LHCN-M2 (cell line): ENCODE measurements at places on chromosomes 11 and 22.

DNA sequence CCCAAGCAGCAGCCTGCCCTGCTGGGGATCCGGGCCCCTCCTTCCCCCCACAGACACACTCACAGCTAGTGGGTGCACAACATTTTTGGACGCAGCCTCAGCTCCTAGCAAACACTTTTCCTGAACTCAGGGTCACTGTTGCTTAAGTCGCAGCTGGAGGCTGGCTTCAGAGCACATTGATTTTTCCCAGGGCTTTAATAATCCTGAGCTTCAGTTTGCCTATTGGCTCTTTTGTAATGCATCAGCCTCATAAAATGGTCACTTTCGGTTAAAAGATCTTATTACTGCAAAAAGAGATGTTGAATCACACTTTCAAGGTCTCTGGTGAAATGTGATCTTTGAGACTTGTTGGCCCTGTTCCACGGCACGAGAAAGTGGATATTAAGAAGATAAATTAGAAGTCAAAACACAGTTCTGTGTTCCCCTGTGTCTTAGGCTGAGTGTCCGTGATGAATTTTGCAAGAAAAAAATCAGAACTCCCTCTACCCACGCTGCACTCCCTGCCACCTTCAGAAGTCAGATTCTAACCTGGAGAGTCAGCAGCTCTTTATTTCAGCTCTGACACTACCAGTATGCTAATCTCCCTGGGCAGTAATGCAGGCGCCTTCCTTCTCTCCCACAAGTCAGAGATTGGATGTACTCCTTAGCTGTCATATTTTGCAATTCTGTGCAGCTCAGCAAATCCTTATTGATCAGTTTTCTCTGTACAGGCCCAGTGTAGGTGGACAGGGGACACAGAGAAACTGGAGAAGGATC lies 158.2 kb upstream of the E2F8 start:
- DNase-seq = peak; percentile 93

DNA sequence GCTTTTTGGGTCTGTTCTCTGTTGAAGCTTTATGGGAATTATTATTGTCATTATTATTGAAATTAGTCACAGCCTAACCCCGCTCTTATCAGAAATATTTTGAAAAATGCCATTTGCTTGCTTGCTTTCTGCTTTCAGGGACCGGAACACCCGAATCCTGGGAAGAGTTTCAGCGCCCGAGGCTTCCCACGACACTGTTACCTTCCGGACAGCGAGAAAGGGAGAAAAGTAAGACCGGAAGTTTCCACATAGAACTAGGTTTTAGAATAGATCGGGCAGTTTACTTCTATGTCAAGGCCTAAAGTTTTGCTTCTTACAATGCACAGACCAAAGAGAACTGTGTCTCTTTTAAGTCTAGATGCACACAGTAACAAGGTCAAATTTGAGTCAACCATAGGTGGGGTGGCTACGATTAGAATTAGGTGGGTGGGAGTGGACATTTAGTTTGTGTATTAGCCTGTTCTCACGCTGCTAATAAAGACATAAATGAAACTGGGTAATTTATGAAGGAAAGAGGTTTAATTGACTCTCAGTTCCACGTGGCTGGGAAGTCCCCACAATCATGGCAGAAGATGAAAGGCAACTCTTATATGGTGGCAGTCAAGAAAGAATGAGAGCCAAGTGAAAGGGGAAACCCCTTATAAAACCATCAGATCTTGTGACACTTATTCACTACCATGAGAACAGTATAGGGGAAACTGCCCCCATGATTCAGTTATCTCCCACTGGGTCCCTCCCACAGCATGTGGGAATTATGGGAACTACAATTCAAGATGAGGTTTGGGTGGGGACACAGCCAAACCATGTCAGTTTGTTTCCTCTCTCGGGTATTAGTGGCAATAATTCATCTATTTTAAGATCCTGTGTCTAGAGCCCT lies 12.9 kb downstream of the MPEG1 start:
- no peak for DNase-seq

DNA sequence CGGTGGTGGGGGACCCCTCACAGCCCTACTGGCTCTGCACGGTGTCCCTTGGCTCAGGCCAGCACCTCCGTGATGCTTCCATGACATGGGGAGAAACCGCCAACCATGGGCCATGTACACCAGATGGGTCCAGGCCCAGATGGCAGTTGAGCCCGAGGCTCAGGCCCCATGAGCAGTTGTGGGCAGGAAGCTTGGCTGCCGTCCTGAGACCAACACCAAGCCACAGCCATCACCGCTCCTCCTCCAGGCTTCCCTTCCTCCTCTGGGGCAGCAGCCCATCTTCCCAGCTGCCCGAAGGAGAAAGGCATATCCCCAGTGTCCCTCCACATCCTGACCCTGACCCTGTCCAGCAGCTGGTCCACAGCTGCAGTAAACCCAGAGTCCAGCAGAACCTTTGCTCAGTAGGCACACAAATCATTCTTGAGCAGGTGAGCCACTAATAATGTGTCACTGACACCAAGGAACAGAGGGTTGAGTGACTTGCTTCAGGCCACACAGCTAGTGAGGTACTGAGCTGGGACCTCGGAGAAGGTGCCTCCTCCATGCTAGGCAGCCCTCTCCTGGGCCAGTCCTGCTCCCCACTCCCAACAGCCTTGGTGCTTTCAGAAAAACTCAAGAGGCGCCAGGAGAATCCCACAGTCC lies 204.9 kb downstream of the CTTN start:
- DNase-seq = no peak

DNA sequence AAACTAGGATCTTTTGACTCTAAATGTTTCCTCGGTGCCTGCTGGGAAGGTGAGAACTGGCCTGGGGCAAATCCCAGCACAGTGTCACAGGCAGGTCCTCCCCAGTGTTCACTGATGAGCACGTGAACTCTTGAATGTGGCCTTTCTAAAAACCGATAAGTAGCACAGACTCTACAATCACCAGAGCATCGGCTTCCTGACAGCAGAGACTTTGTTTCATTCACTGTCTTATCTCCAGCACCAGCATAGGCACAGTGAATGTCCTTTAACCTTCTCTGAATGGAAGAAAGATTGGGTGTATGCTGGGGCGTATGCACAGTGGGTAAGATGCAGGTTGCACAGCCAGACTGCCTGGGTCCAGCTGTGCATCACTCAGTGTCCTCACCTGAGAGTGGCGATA lies 59.3 kb upstream of the EIF3D start:
- DNase-seq = no peak

DNA sequence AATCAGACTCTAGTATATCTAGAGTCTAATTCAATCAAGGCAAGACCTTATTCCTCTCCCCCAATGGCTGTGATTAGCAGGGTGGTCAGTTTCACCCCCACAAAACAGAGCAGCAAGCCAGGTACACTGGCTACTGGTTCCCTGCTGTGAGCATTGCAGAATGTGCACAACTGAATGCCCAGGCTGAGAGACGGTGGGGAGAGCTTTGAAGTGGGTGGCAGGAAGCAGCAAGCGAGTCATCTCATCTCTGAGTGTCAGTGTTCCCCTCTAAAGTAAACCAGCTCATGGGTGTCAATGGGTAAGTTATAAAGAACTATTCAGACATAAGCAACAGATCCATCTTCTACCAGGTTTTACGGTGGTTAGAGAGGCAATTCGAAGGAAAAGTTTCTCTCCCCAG lies 37.6 kb downstream of the GAB4 start:
- no peak for DNase-seq

DNA sequence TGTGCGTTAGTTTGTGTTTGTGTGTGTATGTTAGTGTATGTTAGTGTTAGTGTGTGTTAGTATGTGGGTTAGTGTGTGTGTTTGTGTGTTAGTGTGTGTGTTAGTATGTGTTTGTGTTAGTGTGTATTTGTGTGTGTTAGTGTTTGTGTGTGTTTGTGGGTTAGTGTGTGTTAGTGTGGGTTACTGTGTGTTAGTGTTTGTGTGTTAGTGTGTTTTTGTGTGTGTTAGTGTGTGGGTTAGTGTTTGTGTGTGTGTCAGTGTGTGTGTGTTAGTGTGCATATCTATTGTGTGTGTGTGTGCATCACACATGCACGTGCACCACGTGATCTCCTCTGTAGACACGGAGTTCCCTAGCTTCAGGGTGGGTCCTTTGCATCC lies 115.4 kb downstream of the KCNQ1OT1 start:
- DNase-seq = no peak

- DNase-seq = peak; percentile 92
Measured at GRCh38 chr11:62839050-62839945, at the start of gene WDR74. TSS of gene WDR74 (minus strand) at chr11:62839590. CDS start at chr11:62839570, 20 bp downstream.

DNA sequence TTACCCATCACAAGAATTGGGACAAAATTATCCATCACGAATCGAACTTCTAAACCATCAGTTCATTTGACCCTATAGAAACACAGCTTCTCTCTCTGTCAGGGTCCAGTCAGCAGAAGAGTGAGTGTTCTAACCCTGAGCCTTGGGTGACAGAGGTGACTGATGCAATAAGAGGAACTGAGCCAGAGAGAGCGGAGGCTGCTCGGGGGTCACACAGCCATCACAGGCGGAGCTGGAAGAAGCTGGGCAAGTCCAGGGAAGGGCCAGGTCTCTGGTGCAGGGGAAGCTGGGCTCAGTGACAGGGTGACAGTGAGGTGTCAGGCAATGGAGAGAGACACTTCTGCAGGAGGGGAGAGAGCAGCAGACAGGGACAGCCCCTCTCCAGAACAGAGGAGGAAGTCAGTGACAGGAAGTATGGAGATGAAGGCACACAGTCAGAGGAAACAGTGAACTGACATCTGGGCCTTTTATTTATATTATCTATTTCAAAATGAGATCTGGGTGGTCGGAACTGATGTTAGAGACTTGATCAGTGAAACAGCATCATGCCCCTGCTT lies 184.0 kb upstream of the TBCEL start:
- no peak for DNase-seq

DNA sequence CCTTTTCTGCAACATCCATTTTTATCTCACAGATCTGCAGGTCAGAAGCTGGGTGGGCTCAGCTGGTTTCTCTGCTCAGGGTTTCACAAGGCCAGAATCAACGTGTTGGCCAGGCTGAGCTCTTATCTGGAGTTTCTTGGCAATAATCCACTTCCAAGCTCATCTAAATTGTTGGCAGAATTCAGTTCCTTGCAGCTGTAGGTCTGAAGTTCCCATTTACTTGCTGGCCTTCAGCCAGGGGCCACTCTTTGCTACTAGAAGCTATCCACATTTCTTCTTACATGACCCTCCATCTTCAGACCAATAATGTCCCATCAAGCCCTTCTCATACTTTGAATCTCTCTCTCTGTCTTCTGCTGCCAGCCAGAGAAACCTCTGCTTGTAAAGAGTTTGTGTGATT lies 103.5 kb downstream of the WNT11 start:
- no peak for DNase-seq
